HTR-8/SVneo (cell line): ENCODE measurements at places on chromosomes 2 and 18.

DNA sequence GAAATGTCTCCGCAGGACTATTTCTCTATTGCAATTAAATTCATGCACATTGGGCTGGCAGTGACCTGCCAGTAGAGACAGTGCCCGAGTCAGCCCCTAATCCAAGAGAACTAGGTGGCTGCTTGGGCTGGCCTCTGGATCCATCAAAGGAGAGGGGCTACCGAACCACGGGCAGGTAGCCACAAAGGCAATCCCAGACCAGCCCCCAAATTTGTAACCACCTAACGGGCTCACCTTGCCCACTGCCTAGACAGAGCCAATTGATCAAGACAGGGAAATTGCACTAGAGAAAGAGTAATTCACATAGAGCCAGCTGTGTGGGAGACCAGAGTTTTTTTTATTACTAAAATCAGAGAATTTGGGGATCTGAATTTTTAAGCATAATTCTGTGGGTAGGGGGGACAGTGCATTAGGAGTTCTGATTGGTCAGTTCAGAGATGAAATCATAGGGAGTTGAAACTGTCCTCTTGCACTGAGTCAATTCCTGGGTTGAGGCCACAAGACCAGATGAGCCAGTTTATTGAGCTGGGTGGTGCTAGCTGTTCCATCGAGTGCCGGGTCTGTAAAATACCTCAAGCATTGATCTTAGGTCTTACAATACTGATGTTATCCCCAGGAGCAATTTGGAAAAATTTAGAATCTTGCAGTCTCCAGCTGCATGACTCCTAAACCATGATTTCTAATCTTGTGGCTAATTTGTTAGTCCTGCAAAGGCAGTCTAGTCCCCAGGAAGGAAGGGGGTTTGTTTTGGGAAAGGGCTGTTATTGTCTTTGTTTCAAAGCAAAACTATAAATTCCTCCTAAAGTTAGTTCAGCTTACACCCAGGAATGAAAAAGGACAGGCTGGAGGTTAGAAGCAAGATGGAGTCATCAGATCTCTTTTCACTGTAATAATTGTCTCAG is 260.4 kb upstream of the SP5 start:
- no peak for DNase-seq

GRCh38 chr2:216622526-216622925 is 10.7 kb upstream of the IGFBP2 start:
- DNase-seq: no peak

- DNase-seq: no peak
Measured at GRCh38 chr18:4040391-4041092, 414.6 kb downstream of the DLGAP1 start.

GRCh38 chr2:210360412-210360811 is 45.4 kb upstream of the MYL1 start:
- no peak for DNase-seq

DNA sequence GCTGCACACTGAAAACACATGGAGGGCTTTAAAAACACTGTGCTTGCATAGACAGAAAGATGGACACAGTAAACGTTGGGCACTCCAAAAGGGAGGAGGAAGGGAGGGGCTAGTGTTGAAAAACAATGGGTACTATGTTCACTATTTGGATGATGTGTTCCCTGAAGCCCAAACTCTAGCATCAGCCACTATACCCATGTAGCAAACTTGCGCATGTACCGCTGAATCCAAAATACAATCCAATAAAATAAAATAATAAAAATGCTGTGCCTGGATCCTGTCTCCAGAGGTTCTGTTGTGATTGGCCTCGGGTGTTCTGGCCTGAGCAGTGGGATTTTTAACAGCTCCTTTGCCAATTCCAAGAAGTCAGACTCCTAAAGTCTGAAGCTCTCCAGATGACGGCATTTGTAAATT is 166.0 kb downstream of the TMEM182 start:
- no peak for DNase-seq

DNA sequence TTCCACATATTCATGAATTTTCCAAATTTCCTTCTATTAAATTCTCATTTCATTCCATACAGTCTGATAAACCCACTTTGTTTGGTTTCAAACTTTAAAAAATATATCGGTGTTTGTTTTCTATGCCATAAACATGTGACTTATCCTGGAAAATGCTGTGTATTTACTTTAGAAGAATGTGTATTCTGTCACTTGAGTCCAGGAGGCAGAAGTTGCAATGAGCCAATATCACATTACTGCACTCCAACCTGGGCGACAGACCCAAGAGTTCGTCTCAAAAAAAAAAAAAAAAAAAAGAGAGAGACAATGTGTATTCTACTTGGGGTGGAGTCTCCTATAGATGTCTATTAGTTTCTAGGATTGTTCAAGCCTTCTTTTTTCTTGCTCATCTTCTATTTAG is 31.8 kb downstream of the MBD5 start:
- no peak for DNase-seq

GRCh38 chr2:169704160-169704708 is 10.0 kb downstream of the PHOSPHO2 start:
- no peak for DNase-seq

- no peak for DNase-seq
Measured at GRCh38 chr2:55732854-55733253, 39.2 kb upstream of the PNPT1 start.

DNA sequence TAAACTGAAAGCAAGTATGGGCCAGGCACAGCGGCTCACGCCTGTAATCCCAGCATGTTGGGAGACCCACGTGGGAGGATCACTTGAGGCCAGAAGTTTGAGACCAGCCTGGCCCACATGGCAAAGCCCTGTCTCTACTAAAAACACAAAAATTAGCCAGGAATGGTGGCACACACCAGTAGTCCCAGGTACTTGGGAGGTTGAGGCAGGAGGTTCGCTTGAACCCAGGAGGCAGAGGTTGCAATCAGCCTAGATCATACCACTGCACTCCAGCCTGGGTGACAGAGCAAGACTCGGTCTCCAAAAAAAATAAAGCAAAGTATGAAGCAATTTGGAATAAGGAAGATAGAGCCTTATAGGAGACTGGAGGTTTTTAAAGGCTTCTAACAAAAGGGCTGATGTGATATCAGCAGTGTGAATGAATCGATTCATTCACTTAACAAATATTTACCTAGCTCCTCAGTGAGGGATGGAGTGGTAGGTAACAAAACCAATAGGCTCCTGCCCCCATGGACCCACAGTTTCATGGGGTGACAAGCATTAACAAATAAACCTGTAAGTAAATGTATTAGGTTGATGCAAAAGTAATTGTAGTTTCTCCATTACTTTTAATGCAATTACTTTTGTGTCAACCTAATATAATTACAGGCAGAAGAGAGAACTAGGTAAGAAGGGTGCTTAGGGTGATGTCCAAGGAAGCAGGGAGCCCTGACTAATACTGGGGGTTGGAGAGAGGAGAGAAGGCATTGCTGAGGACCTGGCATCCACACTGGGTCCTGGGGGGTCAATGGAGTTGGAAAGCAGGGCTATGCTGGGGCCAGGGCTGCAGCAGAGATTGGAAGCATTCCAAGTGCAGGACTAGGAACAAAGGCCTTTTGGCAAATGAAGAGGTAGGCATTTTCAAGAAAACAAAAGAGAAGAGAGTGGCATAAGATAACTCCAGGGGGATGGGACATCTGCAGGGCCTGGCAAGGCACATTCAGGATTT is 195.4 kb upstream of the ARL4C start:
- no peak for DNase-seq
